ENCODE measurements at places on chromosomes 2 and 18.

DNA sequence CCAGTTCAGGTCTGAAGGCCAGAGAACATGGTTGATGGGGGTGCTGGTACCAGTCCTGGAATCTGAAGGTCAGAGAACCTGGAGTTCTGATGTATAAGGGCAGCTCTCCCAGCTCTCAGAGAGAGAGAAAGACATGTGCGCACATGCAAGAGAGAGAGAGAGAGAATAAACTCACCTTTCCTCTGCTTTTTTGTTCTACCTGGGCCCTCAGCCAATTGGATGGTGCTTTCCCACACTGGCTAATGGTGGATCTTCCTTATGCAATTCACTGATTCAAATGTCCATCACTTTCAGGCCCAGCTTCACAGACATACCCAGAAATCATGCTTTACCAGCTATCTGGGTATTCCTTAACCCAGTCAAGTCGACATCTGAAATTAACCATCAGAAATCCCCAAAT lies 377.7 kb upstream of the MEX3C start:
- no peak for DNase-seq

GRCh38 chr2:174135981-174136380 lies 112.4 kb downstream of the OLA1 start:
- no peak for DNase-seq

- no peak for DNase-seq
These were observed 50.2 kb downstream of the COL4A3 start for GRCh38 chr2:227214622-227215041.

DNA sequence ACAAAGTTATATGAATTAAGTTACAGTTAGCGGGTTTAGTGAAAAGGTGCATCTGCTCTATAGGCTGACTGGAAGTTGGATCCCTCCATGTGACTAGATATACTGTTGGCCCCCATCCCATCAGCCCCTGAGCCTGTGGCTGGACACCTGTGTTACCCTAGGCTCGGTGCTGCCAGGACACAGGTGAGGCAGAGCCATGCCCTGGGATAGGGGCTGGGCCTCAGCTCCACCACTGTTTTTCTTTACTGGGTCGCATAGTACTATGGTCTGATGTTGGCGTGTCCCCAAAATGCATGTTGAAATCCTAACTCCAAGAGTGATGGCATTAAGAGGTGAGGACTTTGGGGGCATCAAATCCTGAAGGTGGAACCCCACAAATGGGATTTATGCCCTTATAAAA lies 638.6 kb upstream of the ID2 start:
- no peak for DNase-seq

DNA sequence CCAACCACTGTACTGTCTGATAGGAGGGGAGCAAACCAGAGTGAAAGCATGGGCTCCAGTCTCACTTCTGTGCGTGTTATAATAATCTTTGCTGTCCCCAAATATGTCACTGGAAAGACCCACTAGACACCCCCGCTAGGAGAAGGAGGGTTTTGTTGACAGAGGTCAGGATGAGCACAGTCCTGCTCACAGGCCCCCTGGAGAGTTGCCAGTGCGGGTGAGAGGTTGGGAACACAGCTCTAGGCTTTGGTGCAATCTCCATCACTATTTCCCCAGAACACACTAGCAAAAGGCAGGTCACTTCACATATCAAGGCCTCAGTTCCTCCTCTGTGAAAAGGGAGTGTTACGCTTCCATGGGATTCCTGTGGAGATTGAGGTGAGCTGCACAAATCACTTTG lies 9.7 kb downstream of the XDH start:
- DNase-seq, result no peak

- no peak for DNase-seq
These were observed 209.2 kb downstream of the MCFD2 start for GRCh38 chr2:46706264-46706983.

GRCh38 chr2:46317094-46317486 lies 19.9 kb downstream of the EPAS1 start:
- no peak for DNase-seq

- no peak for DNase-seq
These were observed 69.3 kb downstream of the MARCO start for GRCh38 chr2:119011162-119011909.

- no peak for DNase-seq
These were observed 34.6 kb upstream of the INSIG2 start for GRCh38 chr2:118053681-118054080.

Measured in stimulated activated CD8-positive, alpha-beta memory T cell treated with anti-CD3 and anti-CD28 coated beads, Interleukin-2, amount 100 ng/mL, for 48 hours (primary cell).